ENCODE measurements at places on chromosomes 13 and 19.

- DNase-seq: no peak
Measured at GRCh38 chr19:13172346-13173138, 22.3 kb downstream of the IER2 start.

- no peak for DNase-seq
Measured at GRCh38 chr19:7366701-7367420, 18.1 kb downstream of the ARHGEF18 start.

- no peak for DNase-seq
Measured at GRCh38 chr13:95485045-95485517, 67.4 kb upstream of the CLDN10 start.

DNA sequence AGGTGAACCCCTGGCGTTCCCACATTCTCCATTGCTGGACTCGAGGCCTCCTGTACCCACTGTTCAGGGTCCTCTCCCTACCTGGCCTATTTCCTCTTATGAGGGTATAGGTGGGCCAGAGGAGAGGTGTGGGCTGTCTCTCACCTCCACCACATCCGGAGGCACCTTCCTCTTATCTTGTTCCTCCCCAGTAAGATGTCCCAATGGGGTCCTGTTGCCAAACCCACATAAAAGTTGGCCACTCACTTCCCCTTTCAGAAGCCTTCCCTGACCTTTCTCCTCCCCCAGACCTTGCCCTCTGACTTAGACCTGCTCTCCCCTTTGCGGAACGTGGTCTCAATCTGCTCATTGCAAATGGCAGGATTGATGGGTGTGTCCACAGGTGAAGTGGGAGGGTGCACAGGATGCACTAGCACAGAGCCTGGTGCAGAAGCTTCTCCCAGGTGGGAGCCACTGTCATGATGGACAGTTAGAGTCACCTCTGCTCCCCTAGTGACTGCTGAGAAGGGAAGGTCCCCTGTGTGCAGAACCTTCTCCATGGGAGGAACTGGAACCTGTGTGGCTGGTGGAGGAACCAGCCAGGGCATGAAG lies 1.3 kb downstream of the CYP4F3 start:
- no peak for DNase-seq

GRCh38 chr19:53576941-53577653 lies 39.2 kb downstream of the ZNF331 start:
- DNase-seq: no peak

GRCh38 chr13:45492538-45492937 lies 27.8 kb downstream of the COG3 start:
- no peak for DNase-seq

DNA sequence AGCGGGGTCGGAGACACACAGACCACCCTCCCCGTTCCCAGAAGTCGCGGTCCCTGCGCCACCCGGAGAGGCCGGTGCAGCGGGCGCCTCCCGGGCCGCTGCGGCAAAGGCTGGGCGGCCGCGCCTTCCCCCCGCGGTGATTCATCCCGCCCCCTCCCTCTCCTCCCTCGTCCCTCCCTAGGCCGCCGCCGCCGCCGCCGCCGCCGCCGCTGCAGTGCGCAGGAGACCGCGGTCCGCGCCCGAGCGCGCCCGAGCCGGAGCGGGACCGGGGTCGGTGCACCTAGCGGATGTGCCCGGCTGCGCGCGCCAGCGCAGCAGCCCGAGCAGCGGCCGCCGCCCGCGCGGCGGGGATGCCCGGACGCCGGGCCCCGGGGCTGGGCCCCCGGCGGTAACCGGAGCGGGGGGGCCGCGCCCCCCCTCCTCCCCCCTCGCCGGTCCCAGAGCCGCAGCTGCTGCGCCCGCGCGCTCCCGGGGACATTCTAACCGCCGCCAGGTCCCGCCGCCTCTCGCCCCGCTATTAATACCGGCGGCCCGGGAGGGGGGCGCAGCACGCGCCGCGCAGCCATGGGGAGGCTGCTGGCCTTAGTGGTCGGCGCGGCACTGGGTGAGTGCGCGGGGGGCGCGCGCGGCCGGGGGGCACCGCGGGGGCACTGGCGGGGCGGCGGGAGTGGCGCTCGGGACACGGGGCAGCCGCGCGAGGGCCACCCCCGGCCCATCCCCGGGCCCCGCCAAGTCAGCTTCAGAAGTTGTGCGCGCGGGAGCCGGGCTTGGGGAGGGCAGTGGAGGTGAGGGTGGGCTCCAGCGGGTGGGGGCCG lies at the start of gene SCN1B:
Gene SCN1B (plus strand): TSS at position 214 of the 815 bp plus-strand sequence. CDS start 351 bp downstream, at position 565.
- DNase-seq: no peak

- DNase-seq: no peak
Measured at GRCh38 chr19:50551715-50552187, 16.5 kb downstream of the LRRC4B start.

- no peak for DNase-seq
Measured at GRCh38 chr13:19601749-19602725, 31.4 kb upstream of the MPHOSPH8 start.

DNA sequence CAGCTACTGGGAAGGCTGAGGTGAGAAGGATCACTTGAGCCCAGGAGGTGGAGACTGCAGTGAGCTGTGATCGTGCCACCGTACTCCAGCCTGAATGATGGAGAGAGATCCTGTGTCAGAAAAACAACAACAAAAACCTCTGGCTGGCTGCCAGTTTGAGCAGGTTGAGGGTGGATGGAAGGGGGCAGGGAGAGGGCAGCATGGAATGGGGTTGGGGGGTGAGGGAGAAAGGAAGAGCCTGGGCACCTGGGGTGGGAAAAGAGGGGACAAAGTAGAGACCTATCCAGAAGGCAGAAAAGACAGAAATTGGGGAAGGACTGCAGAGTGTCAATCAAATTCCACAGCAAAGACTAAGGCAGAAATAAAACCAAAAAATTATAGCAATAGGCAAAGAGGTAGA lies 4.7 kb downstream of the SLC1A5 start:
- no peak for DNase-seq

DNA sequence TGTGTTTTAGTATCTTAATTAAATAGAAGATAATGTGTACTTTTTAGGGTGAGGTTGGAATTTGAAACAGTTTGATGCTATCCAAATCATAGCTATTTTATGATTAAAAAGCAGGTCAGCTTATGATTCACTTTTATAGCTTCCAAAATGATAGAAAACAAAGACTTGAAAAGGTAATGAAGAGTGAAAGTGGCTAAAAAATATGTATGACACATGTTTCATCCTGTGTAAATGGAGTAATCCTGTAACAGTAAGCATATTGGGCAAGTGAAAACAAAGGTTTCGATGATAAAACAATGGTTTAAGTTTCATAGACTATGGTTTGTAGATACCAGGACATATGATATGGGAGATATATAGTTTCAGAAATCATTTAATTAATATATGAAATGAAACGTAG lies 456.2 kb downstream of the PCDH20 start:
- DNase-seq: no peak

GRCh38 chr13:58865286-58865685 lies 1233.7 kb downstream of the PCDH17 start:
- DNase-seq: no peak

GRCh38 chr13:73082471-73082870 lies 23.7 kb downstream of the KLF5 start:
- no peak for DNase-seq

- no peak for DNase-seq
Measured at GRCh38 chr19:7561325-7561724, 25.8 kb downstream of the PNPLA6 start.

DNA sequence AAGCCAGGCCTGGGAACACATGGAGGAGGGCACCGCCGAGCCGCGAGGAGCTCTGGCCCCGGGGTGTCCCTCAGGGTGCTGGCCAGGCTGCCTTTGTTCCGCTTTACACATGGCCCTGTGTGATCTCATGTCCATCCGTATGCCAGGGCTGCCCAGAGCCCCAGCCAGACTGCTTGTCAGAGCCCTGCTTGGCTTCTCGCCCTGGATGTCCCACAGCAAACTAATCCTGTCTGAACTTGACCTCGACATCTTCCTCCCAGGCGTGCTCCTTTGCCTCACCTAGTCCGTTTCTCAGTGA lies 14.3 kb downstream of the BCKDHA start:
- DNase-seq: no peak

GRCh38 chr19:46533078-46533620 lies 37.5 kb upstream of the PNMA8B start:
- no peak for DNase-seq

DNA sequence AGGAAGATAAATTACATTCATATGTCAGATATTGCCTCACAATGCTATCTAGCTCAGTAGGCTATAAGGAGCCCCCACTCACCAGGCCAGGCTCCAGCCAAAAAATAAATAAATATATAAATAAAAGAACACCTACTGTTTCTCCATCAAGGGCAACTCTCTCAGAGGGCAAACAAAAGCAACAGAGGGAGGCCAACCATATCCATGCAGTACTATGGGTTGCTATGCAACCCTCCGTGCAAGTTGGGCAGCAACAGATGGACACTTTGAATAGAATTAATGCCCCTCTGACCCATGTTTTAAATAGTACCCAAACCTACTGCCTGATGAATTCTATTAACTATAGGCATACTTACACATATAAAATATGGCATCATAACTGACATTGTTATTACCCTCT lies 279.8 kb upstream of the EDNRB start:
- DNase-seq: no peak

DNA sequence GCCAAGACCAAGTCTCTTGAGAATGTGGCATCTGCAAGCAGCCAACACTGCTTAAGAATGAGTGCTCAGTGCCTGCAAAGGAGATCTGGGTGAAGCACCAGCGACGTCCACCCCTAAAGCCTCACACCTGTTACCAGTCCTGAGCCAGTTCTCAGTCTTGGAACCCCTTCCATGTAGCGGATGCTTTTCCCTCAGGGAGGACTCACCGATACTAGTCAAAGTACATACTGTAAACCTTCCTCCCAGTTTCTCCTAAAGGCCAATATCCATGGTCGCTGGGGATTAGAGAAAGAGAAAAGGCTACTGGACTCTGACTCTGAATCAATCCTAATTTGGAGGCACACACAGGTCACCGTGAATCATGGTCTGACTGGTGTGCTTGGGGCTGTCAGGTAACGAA lies 4.2 kb upstream of the PTPRH start:
- DNase-seq: no peak

DNA sequence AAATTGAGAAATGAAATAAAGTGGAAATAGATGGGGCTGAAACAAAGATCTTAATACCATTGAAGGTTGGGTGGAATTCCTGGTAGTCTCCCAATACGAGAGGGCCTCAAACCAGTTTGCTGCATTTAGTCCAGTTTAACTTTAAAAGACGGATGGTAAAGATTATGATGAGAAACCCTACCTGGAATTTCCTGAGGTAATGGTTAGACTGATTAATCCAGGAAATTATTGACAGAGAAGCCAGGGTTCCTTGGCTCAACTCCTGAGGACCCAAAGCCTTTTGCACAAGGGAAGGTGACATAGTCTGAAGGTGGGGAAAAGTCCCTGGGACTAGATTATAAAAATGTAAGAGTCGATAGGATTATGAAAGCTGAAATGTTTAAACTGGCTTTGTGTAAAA lies 133.2 kb upstream of the SLITRK5 start:
- DNase-seq: no peak

Data from AG09319 (cell line).